ENCODE measurements at places on chromosomes 7 and 10. TPM values are rescaled to one million over a fixed set of nuclear protein-coding genes. Genes with fewer than 3 reads are reported as not detected.

The C10orf105 gene
- total RNA-seq = 0.10 TPM

The PRSS37 gene
- total RNA-seq = not detected

The ZNF365 gene
- total RNA-seq = 0.38 TPM

The NME8 gene
- total RNA-seq = not detected

The EPDR1 gene
- 9.6 TPM for total RNA-seq

The FAM24B gene
- 4.7 TPM for total RNA-seq

The PTF1A gene
- not detected for total RNA-seq

The MRPL32 gene
- total RNA-seq = 32.2 TPM

The HOXA5 gene
- 26.6 TPM for total RNA-seq

The IDI1 gene
- total RNA-seq = 65.8 TPM

The OIT3 gene
- 0.12 TPM for total RNA-seq

The PLXDC2 gene
- total RNA-seq = 31.6 TPM

The EFCAB10 gene
- total RNA-seq = not detected

The RAMP3 gene
- total RNA-seq = 9.0 TPM
